ENCODE measurements at places on chromosomes 6 and 20.

DNA sequence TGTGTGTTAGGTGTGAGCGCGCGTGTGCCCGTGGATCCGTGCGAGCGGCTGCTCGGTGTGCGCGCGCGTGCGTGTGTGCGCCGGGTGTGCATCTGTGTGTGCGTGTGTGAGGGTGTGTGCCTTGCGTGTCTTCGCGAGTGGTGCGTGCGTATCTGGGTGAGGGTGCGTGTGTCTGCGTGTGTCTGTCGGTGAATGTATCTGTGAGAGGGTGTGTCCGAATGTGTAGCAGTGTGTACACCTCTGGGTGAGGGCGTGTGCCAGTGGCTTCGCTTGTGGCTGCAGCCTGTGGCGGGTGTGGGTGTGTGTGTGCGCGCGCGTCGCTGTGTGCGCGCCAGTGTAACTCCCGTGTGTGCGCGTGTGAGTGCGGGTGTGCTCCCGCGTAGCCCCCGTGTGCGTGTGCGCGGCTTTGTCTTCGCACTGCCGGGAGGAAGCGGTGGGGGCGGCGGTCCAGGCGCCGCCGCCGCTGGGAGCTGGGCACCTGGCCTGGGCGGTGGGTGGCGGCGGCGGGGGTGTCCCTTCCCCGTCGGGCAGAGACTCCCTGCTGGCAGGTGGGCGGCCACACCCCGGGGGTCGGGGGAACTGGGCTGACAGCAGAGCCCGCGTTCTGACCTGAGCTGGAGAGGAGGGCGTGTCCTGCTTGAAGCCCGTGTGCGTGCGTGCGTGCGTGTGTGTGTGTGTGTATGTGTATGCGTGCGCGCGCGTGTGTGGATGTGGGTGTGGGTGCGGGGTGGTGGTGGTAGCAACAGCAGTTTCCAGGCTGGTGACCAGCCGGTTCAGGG lies 61.3 kb upstream of the EPB41L1 start:
- DNase-seq = peak; percentile 31

GRCh38 chr6:145017516-145017915 lies 717.8 kb downstream of the EPM2A start:
- DNase-seq = no peak

- no peak for DNase-seq
Measured at GRCh38 chr6:349491-349921, 42.0 kb upstream of the IRF4 start.

DNA sequence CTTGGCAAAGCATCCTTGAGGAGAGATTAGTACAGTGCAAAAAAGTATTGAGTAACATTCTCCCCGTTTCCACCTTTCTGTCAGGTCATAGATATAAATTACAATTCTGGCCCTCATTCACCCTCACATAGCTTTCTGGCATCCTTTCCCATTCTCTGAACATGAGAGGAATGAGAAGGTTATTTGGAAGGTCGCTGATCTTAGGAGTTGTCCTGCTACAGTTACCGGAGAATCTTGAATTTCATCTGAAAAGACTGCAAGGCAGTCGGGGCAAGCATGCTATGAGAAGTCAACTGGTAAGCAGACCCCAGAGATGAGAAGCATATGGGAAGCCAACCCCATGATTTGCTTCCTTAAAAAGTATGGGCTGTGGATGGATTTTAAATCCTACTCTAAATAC lies 166.7 kb upstream of the CENPW start:
- DNase-seq = no peak

- DNase-seq = no peak
Measured at GRCh38 chr6:11044712-11045167, 635 bp upstream of the ELOVL2 start.

- no peak for DNase-seq
Measured at GRCh38 chr6:150150821-150151646, 8.2 kb downstream of the PPP1R14C start.

GRCh38 chr20:43161716-43162115 lies 28.0 kb downstream of the PTPRT start:
- no peak for DNase-seq

GRCh38 chr6:96304997-96305396 lies 216.6 kb upstream of the UFL1 start:
- no peak for DNase-seq

- no peak for DNase-seq
Measured at GRCh38 chr20:63950701-63951397, 5.4 kb downstream of the UCKL1 start.

GRCh38 chr6:147530132-147531060 lies 21.9 kb downstream of the SAMD5 start:
- DNase-seq = no peak

DNA sequence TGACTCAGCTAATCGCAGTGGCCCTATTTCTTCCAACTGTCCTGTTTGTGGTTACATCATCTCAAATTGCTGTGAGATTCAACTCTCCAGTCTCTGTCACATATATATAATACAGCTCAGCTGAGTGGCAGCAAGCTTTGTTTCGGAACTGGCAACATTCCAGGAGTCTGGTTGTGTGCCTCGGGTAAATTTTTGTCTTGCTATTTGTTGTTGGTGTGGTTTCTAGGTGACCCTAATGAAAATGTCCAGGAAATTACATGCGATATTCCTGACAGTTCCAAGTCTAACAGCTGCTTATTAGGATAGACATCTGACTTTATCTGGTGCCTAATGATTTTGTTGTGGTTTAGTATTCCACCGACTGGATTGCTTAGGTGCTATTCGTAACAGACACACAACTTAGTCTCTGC lies 581.8 kb downstream of the CD109 start:
- no peak for DNase-seq

DNA sequence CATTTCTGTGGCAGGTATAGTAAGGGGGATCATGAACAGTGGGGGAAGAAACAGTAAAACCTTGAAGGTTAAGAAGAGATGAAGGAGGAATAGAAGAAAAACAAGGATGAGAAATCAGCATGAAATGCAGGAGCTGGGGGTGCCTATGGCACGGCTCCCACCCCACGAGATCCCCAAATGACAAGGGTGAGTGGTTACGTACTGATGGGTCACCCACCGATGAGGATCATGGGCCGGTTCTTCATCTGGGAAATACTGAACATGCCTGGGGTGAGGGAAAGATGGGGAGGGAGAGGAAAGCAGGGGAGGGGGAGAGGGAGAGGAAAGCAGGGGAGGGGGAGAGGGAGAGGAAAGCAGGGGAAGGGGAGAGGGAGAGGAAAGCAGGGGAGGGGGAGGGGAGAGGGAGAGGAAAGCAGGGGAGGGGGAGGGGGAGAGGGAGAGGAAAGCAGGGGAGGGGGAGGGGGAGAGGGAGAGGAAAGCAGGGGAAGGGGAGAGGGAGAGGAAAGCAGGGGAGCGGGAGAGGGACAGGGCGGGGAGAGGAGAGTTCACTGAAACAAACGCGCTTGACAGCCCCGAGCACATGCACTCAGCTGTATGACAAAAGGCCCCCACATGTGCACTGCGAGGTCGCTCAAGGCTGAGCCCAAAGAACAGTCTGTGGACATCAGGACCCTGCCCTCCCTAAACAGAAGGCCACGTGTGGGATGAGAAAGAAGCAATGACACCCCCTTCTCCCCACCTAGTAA lies 25.3 kb downstream of the MOCS1 start:
- DNase-seq = no peak

DNA sequence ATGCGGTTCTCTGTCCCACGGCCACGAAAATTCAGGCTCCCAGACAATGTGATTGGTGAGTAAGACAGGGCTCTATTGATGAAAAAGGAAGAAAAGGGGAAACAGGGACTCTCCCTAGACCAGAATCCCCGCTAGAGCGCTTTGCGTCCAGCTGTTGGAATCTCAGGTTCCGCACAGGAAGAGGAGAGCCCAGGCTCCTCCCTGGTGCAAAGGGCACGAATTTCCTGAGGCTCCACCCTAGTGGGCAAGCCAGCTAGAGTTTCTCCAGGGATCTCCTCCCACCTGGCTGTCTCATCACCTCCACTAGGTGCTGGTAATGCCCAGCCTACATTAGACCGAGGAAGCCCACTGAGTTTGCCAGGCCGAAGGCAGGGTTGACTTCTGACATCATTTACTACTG lies 135.9 kb upstream of the SOX4 start:
- DNase-seq = no peak

- no peak for DNase-seq
Measured at GRCh38 chr6:110318971-110319370, 39.2 kb downstream of the METTL24 start.

DNA sequence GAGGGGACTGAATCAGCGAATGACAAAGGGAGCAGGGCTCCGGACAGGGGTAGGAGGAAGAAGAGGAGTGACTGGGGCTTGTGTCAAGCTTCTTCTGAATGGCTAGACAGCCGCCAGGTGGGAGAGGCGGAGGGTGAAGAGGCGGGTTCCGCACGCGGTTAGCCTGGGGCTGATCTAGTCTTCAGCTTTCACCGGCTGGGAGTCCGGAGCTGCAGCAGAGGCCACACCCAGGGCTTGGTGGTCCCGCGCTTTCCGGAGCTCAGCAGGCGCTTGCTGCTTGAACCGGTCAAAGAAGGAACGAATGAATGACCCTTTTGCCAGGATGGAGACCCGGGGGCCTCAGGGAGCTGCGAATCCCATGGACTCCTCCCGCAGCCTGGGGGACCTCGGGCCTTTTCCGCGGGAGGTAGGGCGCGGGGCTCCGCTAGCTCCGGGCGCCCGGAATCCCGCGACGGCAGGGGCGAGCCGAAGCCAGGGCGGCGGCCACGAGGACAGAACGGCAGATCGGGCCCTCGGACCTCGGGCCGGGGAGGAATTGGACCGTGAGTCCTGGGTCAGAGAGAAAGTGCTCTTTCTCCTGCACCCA lies at the start of gene C6orf141:
Gene C6orf141, plus strand, starts transcription at position 177 of the 586 bp plus-strand sequence. Its CDS starts 125 bp downstream, at position 302.
- DNase-seq = no peak

DNA sequence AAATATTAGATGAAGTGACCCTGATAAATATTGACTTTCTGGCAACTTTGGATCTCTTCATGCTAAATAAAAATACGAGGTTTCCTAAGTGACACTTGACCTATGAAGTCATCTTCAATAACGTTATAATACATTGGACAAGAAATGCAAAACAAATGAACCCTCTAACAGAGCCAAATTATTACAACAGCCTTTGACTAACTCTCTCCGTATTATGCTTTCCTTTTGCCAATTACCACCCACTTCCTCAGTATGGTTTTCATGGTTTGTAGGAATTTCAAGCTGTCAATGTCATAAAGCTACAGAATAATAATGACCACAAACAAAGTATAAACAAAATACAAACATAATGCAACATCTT lies 210.5 kb downstream of the MOXD1 start:
- no peak for DNase-seq

- no peak for DNase-seq
Measured at GRCh38 chr20:43955750-43956191, 41.1 kb downstream of the TOX2 start.

- no peak for DNase-seq
Measured at GRCh38 chr6:55397986-55398385, 70.7 kb downstream of the GFRAL start.

- DNase-seq = no peak
Measured at GRCh38 chr20:61531553-61532345, 279.7 kb downstream of the CDH4 start.

DNA sequence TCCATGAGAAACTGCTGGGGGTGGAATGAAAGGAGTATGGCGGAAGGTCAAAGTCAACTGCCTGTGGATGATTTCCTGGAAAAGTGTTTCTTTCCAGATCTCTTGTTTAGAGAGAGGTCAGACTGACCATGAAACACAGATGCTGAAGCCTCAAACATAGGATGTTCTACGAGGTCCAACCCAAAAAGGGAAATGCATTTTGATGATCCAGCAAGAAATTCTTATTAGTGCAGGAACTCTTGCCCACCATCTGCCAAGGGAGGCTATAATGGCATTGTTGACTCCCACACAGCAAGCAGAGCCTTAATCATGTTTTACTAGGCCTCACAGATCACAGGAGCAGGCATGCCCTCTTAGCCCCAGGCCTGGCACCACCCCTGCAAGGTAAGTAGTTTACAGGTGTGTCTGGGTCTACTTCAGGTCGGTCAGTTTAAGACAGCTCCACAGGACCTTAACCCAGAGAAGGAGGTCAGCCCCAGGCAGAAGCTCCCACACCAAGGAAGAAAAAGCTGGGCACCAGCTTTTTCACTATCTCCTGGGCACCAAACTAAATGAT lies 67.6 kb upstream of the CNKSR3 start:
- no peak for DNase-seq

GRCh38 chr6:32195652-32195901 lies 3.1 kb upstream of the GPSM3 start:
- DNase-seq = peak; percentile 100

GRCh38 chr6:46507426-46507825 lies 16.2 kb upstream of the RCAN2 start:
- no peak for DNase-seq

- no peak for DNase-seq
Measured at GRCh38 chr6:133115946-133116345, 125.2 kb upstream of the EYA4 start.

- DNase-seq = no peak
Measured at GRCh38 chr20:753897-754635, 14.2 kb downstream of the SLC52A3 start.

GRCh38 chr20:48286601-48287000 lies 501.3 kb upstream of the SULF2 start:
- DNase-seq = no peak

- no peak for DNase-seq
Measured at GRCh38 chr6:163757520-163757919, 343.0 kb downstream of the QKI start.
